ENCODE measurements at places on chromosomes 1 and 21.

GRCh38 chr1:243939167-243939848, 89.3 kb upstream of the AKT3 start:
- DNase-seq = no peak

DNA sequence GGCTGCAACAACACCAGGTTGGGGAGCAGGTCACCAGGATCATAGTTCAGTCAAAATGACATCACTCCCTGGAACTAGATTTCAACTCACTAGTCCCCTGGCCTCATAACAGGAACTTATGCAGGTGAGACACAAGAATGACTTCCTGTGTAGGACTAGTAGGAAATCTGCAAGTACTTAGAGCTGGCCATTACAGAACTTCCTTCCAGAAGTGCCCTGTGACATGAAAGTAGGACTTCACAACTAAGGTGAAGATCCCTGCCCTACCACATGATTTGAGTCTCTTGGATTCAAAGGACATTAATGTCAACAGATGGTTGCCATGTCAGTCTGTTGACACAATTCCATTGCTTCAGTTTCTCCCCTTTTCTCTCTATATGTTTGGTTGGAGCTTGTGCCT, 223.1 kb downstream of the RPS6KC1 start:
- DNase-seq = no peak

DNA sequence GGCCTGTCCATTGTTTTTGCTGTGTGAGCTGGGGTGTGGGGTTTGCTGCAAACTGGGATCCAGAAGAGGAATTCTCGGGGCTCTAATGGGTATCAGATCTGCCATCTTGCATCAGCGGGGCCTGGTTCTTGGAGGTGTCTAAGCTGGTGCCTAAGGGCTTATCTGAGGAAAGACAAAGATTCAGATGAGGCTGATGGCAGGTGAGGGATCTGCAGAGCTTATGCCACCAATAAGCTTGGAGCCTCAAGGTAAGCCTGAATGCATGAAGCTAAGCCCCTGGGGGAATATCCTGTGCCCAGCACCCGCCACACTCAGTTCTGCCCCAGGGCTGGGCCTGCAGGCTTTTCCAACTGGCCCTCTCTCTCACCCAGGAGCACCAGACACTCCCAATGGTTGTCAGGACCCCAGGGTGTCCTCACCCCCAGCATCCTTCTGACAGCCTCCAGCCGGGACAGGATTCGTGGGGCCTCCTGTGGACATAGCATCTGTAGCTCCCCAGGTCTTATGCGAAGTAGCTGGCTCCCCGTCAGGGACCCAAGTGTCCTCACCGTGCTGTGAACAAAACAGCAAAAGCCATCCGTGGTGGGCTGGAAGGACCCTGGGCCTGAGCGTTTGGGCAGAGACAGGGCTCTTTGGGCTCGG, 9.5 kb upstream of the GSTM3 start:
- DNase-seq = no peak

- no peak for DNase-seq
These were observed 32.0 kb downstream of the SLC45A1 start for GRCh38 chr1:8349961-8350360.

GRCh38 chr1:61104220-61104671, 21.9 kb downstream of the NFIA start:
- DNase-seq = no peak

- no peak for DNase-seq
These were observed 11.7 kb downstream of the NDC1 start for GRCh38 chr1:53826367-53826766.

DNA sequence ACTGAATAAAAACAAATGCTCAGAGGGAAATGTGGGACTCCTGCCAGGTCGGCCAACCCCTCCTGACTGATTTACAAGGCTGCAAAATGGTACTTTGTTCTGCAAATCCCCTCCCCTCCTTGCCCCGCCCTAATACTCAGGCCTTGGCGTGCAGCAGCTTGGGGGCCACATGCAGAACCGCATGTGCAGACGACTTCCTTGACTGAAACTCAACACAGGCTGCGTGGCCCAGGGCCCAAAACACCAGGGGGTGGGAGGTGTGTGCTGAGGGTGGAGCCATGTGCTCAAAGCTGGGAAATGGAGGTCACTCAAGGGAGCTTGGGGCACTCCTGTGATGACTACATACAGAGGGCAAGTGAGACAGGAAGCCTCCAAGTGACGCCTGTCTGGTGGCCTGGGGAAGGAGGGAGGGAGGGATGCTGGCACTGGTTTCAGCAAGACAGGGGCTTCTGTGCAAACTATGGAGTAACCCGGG, 87.2 kb downstream of the MRPL37 start:
- DNase-seq = peak; percentile 85

- no peak for DNase-seq
These were observed 10.7 kb downstream of the ETNK2 start for GRCh38 chr1:204141131-204141530.
